ENCODE measurements at places on chromosomes 7 and 10. TPM values are rescaled to one million over a fixed set of nuclear protein-coding genes. Genes with fewer than 3 reads are reported as not detected.

The KRIT1 gene
- 43.0 TPM for total RNA-seq

The TDRD1 gene
- 0.11 TPM for total RNA-seq

The GIMAP4 gene
- 39.1 TPM for total RNA-seq

The ANKRD30A gene
- not detected for total RNA-seq

The NME8 gene
- total RNA-seq: not detected

The SUGCT gene
- total RNA-seq: 0.43 TPM

The ZNF680 gene
- total RNA-seq: 10.9 TPM

The PLXNA4 gene
- total RNA-seq: 0.14 TPM

The ELFN1 gene
- total RNA-seq: not detected

The RPEL1 gene
- total RNA-seq: not detected

The C10orf105 gene
- total RNA-seq: 0.11 TPM

The ITIH5 gene
- total RNA-seq: not detected

The JCAD gene
- total RNA-seq: 3.4 TPM
